Stimulated activated CD8-positive, alpha-beta memory T cell treated with anti-CD3 and anti-CD28 coated beads, Interleukin-15, amount 100 ng/mL, for 48 hours (primary cell): ENCODE measurements at places on chromosomes 2 and 18.

- DNase-seq, result no peak
Measured at GRCh38 chr2:46937471-46937901, 21.9 kb upstream of the MCFD2 start.

DNA sequence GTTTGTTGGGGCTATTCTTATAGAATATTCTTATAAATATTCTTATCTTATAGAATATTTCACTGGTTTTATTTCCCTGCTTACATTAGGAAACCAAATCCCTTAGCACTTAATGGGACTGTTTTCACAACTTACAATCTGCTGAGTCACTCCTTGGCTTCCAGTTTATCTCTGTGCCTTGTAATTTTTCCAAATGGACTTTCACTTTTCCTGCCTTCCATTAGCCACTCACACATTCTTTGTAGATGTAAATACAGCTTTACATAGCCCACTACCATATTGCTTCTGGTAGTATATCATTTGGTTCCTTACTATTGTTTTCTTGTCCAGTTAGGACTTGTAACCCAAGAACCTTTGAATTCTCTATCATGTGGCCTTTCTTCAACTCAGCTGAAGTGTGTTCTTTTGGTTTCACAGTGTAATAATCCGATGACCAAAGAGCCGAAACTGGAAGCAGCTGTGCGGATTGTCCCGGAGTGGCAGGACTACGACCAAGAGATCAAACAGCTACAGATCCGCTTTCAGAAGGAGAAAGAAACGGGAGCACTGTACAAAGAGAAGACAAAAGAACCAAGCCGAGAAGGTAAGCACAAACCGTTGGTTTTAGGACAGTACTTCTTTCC lies 96.1 kb downstream of the UGGT1 start:
- DNase-seq, result no peak

DNA sequence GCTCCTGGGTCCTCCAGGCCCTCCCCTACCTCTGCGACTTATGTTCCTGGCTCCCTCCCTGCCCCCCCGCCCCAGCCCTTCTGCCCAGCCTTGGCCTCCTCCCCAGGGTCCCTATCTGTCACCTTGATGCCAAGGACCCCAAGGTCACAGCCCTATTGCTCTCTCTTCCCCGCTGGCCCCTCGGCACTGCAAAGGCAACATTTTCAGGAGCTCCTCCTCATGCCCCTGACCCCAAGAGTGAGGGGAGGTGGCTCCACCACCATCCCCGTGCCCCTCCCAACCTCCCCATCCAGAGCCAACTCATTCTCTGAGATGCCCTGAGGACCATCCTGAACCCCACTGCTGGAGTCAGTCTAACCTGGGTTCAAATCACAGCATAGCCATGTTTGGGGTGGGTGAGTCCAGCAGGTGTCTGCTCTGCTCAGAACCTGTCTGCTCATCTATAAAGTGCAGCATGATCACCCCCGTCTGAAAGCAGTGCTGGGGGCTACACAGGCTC lies 11.7 kb downstream of the LIMS2 start:
- DNase-seq, result no peak

DNA sequence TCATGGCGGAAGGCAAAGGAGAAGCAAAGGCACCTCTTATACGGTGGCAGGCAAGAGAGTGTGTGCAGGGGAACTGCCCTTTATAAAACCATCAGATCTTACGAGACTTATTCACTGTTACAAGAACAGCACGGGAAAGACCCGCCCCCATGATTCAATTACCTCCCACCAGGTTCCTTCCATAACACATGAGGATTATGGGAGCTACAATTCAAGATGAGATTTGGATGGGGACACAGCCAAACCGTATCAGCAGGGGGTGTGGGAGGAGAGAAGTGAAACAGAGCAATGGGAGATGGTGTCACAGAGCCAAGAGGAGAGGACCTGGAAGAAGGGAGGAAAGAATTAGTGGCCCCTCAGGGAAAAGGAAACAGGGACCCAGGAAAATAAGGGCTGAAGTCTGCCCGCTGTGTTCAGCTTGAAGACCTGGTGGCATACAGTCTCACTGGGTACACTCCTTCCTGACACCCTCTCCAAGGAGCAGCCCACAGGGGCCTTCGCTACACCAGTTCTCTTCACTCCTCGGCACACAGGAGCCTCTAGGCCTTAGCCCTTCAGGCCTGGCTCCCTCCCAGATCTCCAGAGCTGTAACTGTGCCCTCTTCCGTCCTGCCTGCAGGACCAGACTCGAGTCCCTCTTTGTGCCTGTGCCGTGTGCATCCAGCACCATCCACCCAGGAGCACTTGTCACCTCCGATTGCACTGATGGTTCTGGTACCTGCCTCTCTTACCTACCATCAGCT lies 262.1 kb downstream of the EIPR1 start:
- no peak for DNase-seq
